ENCODE measurements at places on chromosomes 2 and 18. TPM values are rescaled to one million over a fixed set of nuclear protein-coding genes. Genes with fewer than 3 reads are reported as not detected.

Gene OXER1
- total RNA-seq = not detected

Gene SCN2A
- total RNA-seq = 2.7 TPM

Gene CABLES1
- 14.1 TPM for total RNA-seq

Gene RAD51AP2
- not detected for total RNA-seq

Gene IL18R1
- 8.3 TPM for total RNA-seq

Gene CDK15
- total RNA-seq = 1.5 TPM

Gene OR6B2
- not detected for total RNA-seq

Gene GALNT14
- total RNA-seq = 5.3 TPM

Gene GPR75
- 1.5 TPM for total RNA-seq

All from smooth muscle cell of the pulmonary artery (primary cell).